Activated CD4-positive, alpha-beta T cell treated with anti-CD3 and anti-CD28 coated beads, Interleukin-2, amount 10 ng/mL, durations not matched to agents 24 days and 14 days (primary cell): ENCODE measurements at places on chromosomes 2 and 18. TPM values are rescaled to one million over a fixed set of nuclear protein-coding genes. Genes with fewer than 3 reads are reported as not detected.

SPDYA gene
- total RNA-seq: 1.9 TPM in 2 replicates

OTX1 gene
- not detected in 2 replicates for total RNA-seq

- peak; percentile 57 for DNase-seq
These were observed 47.3 kb downstream of the QPCT start for GRCh38 chr2:37391711-37392110.

- peak; percentile 87 for DNase-seq
These were observed 962 bp downstream of the TANK start for GRCh38 chr2:161161074-161161706.

DNA sequence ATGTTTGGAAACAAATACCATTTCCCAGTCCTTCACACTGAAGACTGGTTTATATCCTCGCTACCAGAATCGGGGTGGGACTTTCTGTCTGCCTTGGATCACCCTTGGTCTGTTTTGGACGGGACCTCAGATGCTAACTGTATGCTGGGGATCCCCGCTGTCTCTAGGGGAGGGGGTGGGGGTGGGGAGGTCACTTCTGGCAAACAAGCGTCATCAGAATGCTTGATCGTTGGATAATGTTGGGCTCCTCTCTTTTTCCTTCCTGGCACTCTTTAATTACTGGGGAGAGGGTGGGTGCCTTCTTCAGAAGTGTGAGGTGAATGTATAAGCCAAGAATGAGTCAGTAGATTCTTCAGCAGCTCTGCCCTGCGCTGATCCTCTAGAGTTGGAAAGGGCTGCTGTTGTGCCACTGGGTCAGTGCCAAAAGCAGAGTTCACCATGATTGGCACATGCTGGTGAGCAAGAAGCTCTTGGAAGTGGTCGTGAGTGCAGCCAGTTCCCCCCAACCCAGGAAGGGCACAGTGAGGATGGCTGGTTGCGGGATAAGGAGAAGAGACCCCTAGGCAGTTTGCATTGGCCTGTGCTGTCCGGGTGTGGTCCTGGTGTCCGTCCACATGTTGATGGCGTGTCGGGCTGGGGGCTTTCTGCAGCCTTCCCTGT is 32.2 kb downstream of the DGKD start:
- no peak for DNase-seq

ELOA2 gene
- not detected in 2 replicates for total RNA-seq

EDAR gene
- 0.56 and 0.62 TPM in 2 replicates for total RNA-seq

GRCh38 chr2:238924796-238925195 is 76.9 kb downstream of the TWIST2 start:
- DNase-seq: no peak

DNA sequence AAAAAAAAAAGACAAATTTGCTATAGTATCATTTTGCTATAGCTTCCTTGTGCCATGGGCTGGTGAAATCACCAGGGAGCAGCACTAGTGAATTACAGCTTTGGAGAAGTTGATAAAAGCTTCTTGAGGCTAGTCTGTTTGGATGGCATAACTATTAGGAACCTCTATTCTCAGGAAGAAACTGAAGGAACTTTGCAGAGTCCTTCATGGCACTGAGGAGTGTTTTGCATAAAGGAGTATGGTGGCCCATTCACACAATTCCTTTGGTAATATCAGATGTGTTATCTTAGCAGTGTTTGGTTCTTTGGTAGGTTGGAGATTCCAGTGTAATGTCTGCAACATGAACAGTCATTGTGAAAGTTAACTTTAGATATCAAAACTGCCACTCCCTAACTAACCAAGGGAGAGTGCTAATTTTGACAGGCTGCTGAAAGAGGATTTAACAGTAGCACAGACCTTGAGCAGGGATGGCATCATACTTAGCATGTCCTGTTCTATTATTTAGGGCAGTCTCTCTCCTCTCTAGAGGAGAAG is 76.6 kb upstream of the ZFP36L2 start:
- no peak for DNase-seq

- no peak for DNase-seq
These were observed 68.6 kb downstream of the ZBTB7C start for GRCh38 chr18:48340560-48340959.

DNMT3A gene
- total RNA-seq: 97.4 and 102 TPM in 2 replicates

DNA sequence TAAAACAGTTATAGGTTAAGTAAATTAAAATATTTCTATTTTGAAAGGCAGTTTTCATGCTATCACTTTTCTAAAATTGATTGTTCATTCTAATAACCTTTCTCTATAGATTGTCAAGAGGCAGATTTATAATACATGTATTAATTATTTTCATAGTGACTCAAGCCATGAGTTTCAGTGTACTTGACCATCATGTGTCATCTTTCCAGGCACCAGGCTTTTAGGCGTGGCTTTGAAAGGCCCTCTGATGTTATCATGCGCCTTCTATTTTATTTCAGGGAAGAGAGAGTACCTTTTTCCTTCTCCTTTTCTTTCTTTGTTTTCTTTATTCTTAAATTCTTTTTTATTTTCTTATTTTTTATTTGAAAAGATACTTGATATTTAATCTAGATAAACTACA is 128.3 kb upstream of the ETAA1 start:
- no peak for DNase-seq

GRCh38 chr18:29648891-29649290 is 1393.7 kb downstream of the DSC3 start:
- no peak for DNase-seq

ANKRD53 gene
- not detected in 2 replicates for total RNA-seq

SOX11 gene
- total RNA-seq: not detected in 2 replicates

- DNase-seq: no peak
These were observed 443.1 kb downstream of the THSD7B start for GRCh38 chr2:137208431-137208891.

RNF152 gene
- 0.37 and 0.92 TPM in 2 replicates for total RNA-seq

- no peak for DNase-seq
These were observed 88.1 kb upstream of the MAP4K4 start for GRCh38 chr2:101609433-101609832.

GRCh38 chr18:50839996-50840395 is 20.2 kb upstream of the MRO start:
- no peak for DNase-seq

DNA sequence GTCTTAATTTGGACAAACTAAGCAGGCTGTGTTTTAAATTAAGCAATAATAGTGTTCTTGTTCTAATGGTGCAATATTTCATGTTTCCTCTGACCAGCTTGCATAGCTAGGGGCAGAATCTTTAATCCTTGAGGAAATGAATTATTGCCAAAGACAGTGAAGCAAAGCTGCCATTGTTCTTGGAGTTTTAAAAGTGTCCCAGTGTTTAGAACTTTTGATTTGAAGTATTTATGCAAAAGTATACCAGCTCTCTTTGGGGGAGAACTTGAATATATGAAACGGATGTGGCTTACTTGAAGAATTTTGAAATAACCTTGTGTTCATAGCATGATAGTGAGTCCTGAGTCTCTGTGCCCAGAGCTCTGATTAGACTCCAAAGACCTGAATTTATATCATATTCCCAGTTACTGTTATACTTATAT is 33.4 kb downstream of the ITGA6 start:
- no peak for DNase-seq

STON1 gene
- total RNA-seq: 0.93 and 1.3 TPM in 2 replicates

GRCh38 chr18:63477200-63477599 is 442 bp downstream of the SERPINB5 start:
- no peak for DNase-seq

GRCh38 chr18:69956057-69956456 is 8.4 kb upstream of the CD226 start:
- DNase-seq: peak; percentile 80

DNA sequence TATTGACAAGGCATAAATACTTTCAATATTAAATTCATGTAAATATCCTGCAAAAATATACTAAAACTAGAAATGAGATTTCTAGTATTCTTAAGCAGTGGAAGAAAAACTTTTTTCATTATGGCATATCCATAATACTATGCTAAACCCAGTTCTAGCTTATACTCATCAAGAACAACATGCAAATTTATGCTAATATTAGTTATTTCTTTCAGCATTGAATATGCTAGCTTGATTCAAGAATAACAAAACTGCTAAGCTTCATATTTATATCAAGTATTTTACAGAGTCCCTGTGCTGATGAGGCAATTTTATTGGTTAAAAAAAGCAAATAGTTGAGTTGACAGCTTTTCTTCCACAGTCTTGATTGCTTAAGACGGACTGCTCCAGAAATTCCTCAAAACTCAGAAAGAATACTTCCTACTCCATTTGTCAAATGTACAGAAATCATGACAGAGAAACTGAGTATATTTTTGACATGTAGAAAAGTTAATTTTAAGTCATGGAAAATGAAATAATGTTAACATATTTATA is 105.0 kb downstream of the PIGN start:
- DNase-seq: no peak

DNA sequence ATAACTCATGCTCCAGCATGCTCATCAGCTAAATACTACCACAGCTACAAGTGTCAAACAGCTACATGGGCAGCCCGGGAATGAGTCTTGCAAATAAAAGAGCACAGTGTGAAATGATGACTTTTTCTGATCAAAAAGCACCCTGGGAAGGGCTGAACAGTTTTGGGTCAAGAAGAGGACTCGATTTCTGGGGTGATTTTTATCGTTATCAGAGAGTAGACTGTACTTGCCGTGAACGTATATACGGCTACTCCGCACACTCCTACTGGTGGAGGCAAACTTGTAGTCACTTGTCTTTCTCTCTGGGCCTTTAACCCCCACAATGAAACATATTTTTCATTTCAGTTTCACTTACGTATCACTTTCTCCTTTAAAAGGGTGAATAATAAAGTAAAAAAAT is 54.4 kb downstream of the NCKAP5 start:
- DNase-seq: no peak

GRCh38 chr2:41933585-41934320 is 114.1 kb upstream of the PKDCC start:
- DNase-seq: no peak

DNA sequence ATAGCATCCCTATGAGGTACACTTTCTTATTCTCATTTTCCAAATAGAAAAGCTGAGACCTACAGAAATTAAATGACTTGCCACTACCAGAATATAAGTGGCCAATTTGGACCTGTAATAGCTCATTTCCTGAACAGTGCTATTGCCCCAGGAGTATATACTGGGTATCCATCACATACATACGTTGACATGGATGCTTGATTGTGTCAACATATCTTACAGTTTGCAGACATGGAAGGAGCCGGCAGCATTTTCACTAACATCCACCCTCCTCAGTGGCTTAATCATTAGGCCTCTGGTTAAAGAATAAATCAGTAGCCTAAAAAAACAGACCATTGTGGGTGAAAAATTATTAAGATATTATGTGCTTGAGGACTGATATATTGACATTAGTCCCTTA is 829.3 kb downstream of the LRP1B start:
- no peak for DNase-seq
